GM13977 (cell line): ENCODE measurements at places on chromosomes 1 and 21.
A peak's percentile ranks its signal among the peaks of the same experiment; 100 is the strongest.

DNA sequence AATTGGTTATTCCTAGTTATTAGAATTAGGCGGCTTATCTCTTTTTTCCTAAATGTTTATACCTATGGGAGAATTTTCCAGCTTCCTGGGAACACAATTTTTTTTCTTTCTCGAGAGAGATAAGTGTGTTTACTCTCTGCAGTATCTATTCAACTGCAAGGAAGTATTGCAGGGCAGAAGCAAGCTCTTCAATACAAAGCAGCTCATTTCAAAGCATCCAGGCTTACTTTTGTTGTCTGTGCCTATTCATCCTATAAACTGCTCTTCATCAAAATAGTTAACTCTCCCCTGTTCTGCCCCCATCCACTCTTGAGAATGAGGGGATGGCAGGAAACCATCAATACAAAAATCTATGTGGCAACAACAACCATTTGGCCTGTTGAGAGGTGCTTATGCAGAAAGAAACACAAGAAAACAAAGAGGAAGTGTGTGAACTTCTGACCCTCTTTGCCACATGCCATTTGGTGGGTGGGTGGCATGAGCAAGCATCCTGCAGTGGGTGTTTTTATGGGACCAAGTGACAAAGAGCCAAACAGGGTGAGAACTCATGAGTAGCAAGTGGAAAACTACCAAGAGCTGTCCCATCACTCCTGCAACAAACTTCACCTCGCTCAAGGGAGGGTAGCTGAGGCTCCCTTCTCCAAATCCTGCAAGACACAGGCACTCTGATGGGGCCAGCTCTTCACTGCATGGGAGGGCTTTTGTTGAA, 50.6 kb upstream of the MRPS6 start:
- no peak for DNase-seq

DNA sequence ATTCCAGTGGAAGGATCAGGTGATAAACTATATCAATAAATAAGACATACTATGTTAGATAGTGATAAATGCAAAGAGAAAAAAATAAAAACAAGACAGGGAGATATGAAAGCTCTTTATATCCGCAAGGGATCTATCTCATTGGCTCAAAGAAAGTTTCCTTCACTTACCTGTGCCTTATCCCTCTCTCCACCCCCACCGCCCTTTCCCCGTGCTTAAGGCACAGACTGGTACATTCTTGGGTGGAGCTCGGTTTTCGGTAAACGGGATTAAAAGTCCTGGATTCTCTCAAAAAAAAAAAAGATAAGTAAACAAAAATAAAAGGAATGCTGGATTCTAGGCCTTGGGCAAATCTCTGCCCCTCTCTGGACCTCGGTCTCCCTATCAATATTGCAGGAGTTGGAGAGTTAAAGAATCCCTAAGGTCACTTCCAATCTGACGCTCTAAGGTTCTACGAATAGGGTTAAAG, 593 bp upstream of the DNAJC16 start:
- DNase-seq = no peak

- DNase-seq = peak; percentile 37
Measured at GRCh38 chr1:181104790-181105133, 16.3 kb downstream of the IER5 start.

DNA sequence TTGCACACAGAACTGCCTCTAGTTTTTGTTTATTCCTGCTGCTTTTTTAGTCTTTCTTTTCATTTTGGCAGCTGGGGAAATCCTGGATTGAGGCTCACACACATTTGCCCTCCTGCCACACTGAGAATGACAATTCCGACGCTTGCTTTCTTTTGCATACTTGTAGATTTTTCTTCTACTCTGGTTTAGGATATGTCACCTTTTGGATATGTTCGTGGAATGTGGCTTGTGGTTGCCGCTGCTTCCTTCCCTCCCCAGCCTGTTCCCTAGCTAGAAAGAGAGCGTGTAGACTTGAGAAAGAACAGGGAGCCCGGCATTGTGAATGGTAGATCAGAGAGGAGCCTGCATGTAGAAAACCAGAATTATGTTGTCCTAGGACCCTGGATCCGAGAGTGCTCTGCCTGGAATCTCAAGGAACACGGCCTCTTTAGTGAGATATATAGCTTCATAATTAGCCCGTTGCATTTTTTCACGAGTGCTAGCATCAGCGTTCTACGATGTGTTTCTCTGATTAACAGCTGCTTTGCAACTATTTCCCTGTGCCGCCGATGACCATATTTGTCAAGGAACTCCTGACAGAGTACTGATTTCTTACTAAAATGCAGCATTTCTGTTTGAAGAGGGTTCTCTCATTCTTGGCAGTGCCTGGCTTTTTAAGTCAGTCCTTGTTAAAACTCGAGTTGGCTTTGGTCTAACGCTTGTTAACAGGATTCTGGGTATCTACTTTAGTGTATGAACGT, 56.2 kb downstream of the PEX14 start:
- DNase-seq = no peak

DNA sequence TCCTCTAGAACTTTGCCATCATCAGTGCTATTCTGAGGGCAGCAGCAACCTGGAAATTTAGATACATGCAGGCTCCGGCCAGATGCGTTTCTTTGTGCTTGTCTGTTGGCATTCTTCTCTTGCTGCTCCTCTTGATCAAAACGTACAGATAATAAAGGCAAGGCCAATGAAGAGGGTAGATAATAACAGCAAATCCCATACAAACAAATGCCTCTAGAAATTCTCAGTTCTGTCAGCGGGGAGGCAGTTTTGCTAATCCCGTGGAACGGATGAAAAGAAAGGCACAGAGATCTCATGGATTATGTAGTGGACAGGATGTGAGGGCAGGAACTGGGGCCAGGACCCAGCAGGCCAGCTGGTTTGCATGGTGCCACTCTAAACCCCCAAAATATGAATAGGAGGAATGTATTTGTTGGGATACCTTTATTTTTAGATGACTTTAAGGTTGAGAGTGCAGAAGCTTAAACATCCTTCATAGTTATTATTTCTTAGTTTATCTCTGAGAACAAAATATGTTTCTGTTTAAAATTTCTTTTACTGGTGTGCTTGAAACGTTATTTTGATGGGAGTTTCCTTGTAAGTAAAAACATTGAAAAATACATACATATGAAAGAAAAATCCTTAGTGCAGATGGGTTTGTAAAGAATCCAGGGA, 1.5 kb downstream of the ITSN1 start:
- DNase-seq = no peak

GRCh38 chr1:14964711-14965055, 188.9 kb upstream of the TMEM51 start:
- no peak for DNase-seq

- DNase-seq = no peak
Measured at GRCh38 chr1:84972377-84972987, 24.4 kb downstream of the MCOLN2 start.

GRCh38 chr1:196550731-196551130, 57.5 kb downstream of the KCNT2 start:
- no peak for DNase-seq

DNA sequence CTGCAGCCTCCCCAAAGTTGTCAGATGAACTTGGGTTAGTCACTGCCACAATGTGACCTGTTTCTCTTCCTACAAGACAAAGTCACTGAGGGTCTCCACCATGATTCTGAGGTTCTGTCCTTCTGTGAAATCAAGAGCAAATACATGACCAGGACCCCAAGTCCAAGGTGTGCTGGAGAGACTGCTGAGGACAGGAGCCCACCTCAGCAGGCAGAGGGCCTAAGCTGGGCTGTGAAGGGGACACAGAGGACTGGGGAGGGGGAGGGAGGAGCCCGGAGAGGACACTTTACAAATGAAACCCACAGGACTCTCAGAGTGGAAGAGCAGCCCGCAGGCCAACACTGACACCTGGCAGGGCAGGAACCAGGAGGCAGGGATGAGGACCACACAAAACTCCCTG, 3.3 kb downstream of the PGLYRP3 start:
- DNase-seq = no peak

DNA sequence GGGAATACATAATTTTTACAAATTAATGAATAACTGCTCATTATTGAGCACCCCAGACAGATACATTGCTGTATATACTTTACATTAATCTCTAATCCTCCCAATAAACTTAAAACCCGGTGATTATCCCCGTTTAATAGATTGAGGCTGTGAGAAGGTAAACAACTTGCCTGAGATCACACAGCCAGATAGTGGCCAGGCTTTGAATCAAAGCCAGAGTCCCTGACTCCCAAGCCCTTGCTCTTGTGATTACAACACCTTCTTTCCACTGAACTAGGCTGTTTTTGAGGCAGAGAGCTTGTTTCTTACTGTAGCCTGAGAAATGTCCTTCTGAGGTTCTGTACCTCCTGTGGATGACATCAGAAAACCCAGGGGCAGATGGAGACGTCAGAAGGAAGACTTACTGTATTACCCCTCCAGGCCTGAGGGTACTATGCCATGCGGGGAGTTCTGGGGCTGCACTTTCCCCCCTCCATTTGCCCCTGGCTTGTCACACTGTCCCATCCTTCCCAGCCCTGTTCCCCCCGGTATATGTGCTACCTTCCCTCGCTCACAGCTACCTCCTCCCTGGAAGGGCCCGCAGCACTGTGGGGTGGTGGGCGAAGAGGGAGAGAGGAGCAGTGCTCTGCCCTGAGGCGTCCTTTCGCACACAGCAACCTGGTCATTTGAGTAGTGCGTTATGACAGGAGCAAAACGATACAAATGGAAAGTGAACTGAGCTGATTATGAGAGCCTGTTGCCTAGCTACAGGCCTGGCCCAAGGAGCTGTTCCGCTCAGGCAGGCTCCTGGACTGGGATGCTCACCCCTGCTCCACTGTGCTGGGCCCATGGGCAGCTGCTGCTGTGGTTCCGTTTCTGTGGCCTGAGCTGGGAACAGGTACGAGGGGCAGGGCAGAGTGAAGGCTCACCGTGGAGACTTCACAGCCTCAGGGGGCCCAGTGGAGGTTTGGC, 4.6 kb downstream of the KCNC4 start:
- no peak for DNase-seq

- no peak for DNase-seq
Measured at GRCh38 chr1:41741244-41741643, 177.5 kb downstream of the HIVEP3 start.

- DNase-seq = no peak
Measured at GRCh38 chr1:91846007-91846638, 39.8 kb downstream of the TGFBR3 start.

- DNase-seq = no peak
Measured at GRCh38 chr1:29319300-29320110, 83.2 kb downstream of the PTPRU start.

GRCh38 chr21:36913247-36914169, 53.0 kb downstream of the HLCS start:
- no peak for DNase-seq

GRCh38 chr1:178844436-178844835, 26.4 kb downstream of the ANGPTL1 start:
- DNase-seq = no peak

DNA sequence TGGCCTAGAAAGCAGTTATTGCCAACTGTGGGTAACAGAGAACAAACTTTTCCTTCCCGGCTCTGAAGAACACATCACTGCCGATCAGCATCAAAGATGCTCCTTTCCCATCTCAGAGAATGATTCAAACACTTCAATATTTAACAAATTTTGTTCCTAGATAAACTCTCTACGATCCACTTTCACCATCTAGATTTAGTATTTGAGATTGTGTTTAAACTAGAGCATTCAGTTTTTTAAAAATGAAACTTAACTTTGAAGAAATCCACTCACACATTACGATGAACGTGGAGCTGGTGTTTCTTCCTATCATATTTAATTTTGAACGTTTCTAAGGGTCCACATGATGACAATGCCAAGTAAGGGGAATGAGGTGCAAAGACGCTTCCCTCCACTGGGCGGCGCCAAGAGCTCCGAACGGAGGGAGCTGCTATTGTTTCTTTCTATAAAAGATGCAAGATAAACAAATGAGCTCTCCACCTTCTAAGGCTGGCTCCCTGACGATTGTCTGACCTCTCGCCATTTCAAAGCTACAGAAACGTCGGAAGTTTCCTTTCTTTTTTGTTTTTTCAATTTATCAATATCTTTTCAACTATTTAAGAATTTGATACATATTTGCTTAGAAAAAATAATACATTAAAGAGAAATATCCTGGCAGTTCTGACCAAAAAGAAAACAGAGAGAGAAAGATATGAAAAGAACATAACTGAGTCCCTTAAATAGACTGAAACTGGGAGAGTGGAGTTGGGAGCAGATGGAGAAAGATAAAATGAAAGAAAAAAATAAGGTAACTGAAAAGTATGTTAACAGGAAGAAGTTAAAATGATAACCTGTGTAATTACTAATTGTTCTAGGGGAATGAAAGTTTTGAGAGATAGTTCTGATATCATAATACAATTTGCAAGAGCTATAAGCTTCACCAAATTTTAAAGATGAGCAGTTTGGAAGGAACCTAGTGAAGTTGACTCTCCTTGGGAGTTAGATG, 4.4 kb upstream of the BARHL2 start:
- peak; percentile 81 for DNase-seq

GRCh38 chr1:230851291-230851691, 17.0 kb downstream of the C1orf198 start:
- no peak for DNase-seq

DNA sequence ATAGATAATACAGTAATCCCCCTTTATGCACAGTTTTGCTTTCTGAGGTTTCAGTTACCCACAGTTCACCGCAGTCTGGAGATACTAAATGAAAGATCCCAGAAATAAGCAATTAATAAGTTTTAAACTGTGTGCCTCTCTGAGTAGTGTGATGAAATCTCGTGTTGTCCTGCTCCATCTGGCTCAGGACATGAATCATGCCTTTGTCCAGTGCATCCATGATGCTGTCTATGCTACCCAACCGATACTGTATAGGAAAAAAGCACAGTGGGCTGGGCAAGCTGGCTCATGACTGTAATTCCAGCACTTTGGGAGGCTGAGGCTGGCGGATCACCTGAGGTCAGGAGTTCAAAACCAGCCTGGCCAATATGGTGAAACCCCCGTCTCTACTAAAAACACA, 85.0 kb upstream of the SLC2A1 start:
- no peak for DNase-seq
